ENCODE measurements at places on chromosomes 1 and 21.

- no peak overlapping the region for H3K4me3 ChIP-seq
- no peak for DNase-seq
- H3K36me3 ChIP-seq = no peaks in the 10 kb centered on the region
- H3K27me3 ChIP-seq = no peaks in the 10 kb centered on the region
- H3K27ac ChIP-seq = no peak overlapping the region
- H3K4me1 ChIP-seq = no peaks in the 10 kb centered on the region
Observed at GRCh38 chr1:33654267-33654834, 181.9 kb downstream of the ZSCAN20 start.

DNA sequence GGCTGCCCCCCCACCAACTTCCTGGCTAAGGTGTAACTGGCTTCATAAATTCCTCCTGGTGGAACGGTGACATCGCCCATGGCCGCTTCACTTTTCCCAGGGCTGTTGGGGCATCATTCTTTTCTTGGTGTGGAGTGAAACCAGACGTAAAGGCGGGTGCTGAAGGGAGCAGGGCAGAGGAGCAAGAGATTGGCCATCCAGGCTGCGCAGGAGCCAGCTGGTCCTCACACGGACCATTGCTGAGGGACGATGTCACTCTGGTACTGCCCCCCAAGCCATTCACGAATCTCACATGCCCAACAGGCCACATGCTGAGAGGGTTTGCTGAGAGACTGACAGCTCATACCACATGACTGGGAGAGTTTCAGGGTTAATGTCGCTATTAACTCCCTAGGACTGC, 10.5 kb upstream of the PKP1 start:
- H3K4me1 ChIP-seq = no peaks in the 10 kb centered on the region
- no peak overlapping the region for H3K27ac ChIP-seq
- no peaks in the 10 kb centered on the region for H3K36me3 ChIP-seq
- no peak overlapping the region for H3K4me3 ChIP-seq

GRCh38 chr1:180266275-180267210, 36.5 kb downstream of the LHX4 start:
- no peak overlapping the region for H3K27ac ChIP-seq
- no peak overlapping the region for H3K4me3 ChIP-seq
- no peaks in the 10 kb centered on the region for H3K36me3 ChIP-seq
- H3K4me1 ChIP-seq = peaks cover 8% of the 10 kb centered on the region
- H3K27me3 ChIP-seq = no peaks in the 10 kb centered on the region

GRCh38 chr1:19426294-19427086, 58.8 kb downstream of the CAPZB start:
- no peak overlapping the region for H3K4me3 ChIP-seq
- H3K4me1 ChIP-seq = peaks cover 44% of the 10 kb centered on the region
- DNase-seq = no peak
- H3K27ac ChIP-seq = peak overlapping the region; percentile 57
- no peaks in the 10 kb centered on the region for H3K27me3 ChIP-seq

DNA sequence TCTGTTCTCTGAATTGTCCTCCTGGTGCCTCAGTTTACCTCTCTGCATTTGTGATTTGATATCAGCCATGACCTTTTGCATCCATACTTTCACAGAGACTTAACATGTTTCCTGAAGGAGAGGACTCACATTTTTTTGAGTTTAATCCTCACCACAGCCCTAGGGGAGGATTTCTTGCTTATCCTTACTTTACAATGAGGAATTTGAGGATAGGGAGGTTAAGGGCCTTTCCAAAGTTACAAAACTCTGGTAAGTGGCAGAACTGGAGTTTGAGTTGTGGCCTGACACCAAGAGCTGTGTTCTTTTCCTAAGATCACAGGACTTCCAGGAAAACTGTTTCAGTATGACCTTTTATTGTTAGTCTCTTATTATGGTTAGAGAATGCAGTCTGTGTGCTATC, 34.2 kb downstream of the TNFRSF8 start:
- H3K36me3 ChIP-seq = no peaks in the 10 kb centered on the region
- no peaks in the 10 kb centered on the region for H3K4me1 ChIP-seq
- H3K27me3 ChIP-seq = no peaks in the 10 kb centered on the region
- H3K4me3 ChIP-seq = no peak overlapping the region

GRCh38 chr1:70836456-70836855, 211.2 kb downstream of the PTGER3 start:
- no peak overlapping the region for H3K4me3 ChIP-seq
- no peak overlapping the region for H3K27ac ChIP-seq
- no peaks in the 10 kb centered on the region for H3K4me1 ChIP-seq
- no peaks in the 10 kb centered on the region for H3K36me3 ChIP-seq
- DNase-seq = no peak

- no peak overlapping the region for H3K4me3 ChIP-seq
- H3K27ac ChIP-seq = no peak overlapping the region
- H3K27me3 ChIP-seq = no peaks in the 10 kb centered on the region
- no peaks in the 10 kb centered on the region for H3K4me1 ChIP-seq
Observed at GRCh38 chr1:172748201-172748600, 89.3 kb downstream of the FASLG start.

- no peaks in the 10 kb centered on the region for H3K36me3 ChIP-seq
- H3K4me1 ChIP-seq = no peaks in the 10 kb centered on the region
- H3K4me3 ChIP-seq = no peak overlapping the region
Observed at GRCh38 chr1:18614069-18614735, 16.4 kb upstream of the PAX7 start.

- no peaks in the 10 kb centered on the region for H3K27me3 ChIP-seq
- no peak overlapping the region for H3K27ac ChIP-seq
- no peaks in the 10 kb centered on the region for H3K4me1 ChIP-seq
- no peaks in the 10 kb centered on the region for H3K36me3 ChIP-seq
Observed at GRCh38 chr1:209985002-209985401, 47.0 kb downstream of the SYT14 start.

DNA sequence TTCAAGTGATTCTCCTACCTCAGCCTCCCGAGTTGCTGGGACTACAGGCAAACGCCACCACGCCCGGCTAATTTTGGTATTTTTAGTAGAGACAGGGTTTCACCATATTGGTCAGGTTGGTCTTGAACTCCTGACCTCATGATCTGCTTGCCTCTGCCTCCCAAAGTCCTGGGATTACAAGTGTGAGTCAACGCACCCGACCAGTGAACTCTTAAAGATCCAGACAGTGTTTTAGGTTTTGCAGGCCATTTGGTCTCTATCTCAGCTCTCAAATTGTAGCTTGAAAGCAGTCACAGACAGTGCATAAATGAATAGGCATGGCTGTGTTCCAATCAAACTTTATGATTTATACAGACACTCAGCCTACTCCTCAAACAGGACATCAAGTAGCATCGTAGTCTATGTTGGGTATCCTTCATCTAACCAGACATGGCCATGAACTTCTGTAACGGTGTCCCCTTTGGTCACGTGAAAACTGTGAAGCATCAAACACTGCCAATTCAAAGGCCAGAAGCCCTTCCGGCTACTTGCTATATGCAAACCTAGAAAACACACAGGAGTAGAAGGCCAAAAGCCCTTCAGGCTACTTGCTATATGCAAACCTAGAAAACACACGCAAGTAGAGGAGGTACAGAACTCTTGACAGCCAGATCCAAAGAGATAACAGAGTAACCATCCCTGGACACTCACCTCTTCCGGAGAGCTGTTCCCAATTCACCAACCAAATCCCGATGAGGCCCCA, 3.1 kb downstream of the FUCA1 start:
- H3K4me1 ChIP-seq = peaks cover 8% of the 10 kb centered on the region
- H3K27me3 ChIP-seq = no peaks in the 10 kb centered on the region
- peaks cover 4% of the 10 kb centered on the region for H3K36me3 ChIP-seq

GRCh38 chr1:153392822-153393221, 1.9 kb upstream of the S100A8 start:
- H3K27me3 ChIP-seq = peaks cover 5% of the 10 kb centered on the region
- no peak for DNase-seq
- H3K4me1 ChIP-seq = no peaks in the 10 kb centered on the region
- H3K4me3 ChIP-seq = no peak overlapping the region
- no peaks in the 10 kb centered on the region for H3K36me3 ChIP-seq
- no peak overlapping the region for H3K27ac ChIP-seq

GRCh38 chr1:203682473-203683383, 56.1 kb downstream of the ATP2B4 start:
- H3K27ac ChIP-seq = no peak overlapping the region
- no peak overlapping the region for H3K4me3 ChIP-seq
- H3K4me1 ChIP-seq = no peaks in the 10 kb centered on the region
- peak; percentile 47 for DNase-seq
- H3K27me3 ChIP-seq = no peaks in the 10 kb centered on the region
- H3K36me3 ChIP-seq = no peaks in the 10 kb centered on the region

DNA sequence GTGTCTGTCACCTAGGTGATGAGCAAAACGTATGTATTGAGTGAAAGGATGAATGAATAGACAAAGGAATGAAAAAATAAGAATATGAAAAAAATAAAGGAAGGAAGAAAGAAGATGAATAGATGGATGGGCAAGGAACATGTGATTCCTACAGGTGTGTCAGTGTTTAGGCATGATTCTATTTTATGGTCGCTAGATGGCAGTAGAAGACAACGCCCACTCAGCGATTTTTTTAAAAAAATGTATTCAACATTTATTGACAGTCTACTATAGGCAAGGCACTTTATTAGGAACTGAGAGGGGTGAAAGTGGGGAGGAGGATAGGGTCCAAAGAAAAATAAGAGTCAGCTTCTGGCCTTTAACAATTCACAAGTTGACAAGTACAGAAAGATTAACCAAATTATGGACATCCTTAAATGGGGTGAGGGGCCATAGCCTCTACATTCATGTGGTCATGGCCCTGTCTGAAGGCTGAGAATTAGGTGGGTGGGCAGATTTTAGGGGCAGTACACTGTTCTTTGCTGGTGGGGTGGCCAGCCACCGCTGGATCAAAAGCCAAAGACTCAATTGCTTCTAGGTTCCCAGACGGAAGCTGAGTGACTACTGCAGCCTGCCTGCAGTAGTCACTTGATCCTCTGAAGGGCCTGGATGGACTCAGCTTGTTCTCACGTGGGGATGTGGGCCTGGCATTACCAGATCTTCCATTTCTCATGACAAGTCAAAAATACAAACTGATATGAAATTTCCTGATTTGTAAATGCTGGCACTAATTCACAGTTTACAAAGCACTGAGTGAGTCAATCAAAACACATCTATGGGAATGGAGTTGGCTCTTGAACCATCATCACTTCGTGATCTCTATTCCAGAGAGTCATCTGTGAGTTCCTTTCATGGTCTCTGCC, 83.9 kb downstream of the FASLG start:
- no peak overlapping the region for H3K27ac ChIP-seq
- DNase-seq = no peak
- no peaks in the 10 kb centered on the region for H3K36me3 ChIP-seq
- H3K4me3 ChIP-seq = no peak overlapping the region

Data from liver (tissue), 10 donors.